ENCODE measurements at places on chromosomes 3 and 15. TPM values are rescaled to one million over a fixed set of nuclear protein-coding genes. Genes with fewer than 3 reads are reported as not detected.

LRRFIP2 gene
- polyA plus RNA-seq = 16.7 TPM

GRCh38 chr3:113223475-113224281, 12.3 kb downstream of the BOC start:
- DNase-seq = no peak

NTRK3 gene
- polyA plus RNA-seq = not detected

PDIA3 gene
- 391 TPM for polyA plus RNA-seq

DNA sequence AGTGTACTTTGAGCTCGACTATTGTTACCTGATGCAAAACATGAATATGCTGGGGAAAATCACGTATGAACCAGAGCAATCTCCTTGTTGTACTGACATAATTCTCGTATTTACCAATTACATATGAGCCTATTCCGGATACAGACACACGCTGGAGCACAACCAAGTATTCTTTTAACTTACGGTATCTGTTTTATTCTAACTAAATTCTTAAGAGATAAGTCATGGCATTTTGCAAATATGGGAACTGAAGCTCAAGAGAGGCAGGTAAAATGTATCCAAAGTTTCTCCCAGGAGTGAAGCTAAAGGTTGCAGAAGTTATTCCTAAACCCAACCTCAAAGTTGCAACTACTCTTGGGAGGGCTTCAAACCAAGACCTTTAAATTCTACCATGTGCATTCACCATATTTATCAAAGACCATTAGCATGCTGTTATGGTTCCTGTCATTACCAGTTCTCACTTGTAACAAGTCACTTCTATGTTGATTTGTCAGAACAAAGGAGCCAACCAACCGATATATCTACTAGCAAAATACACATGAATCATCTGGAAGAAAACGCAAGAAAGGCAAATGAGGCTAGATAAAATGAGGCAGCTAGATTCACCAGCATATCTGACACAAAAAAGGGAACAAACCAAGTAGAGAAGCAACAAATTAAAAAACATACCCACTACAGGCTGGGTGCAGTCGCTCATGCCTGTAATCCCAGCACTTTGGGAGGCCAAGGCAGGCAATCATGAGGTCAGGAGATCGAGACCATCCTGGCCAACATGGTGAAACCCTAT, 17.8 kb downstream of the TBL1XR1 start:
- no peak for DNase-seq

- no peak for DNase-seq
Observed at GRCh38 chr3:73427048-73427706, 197.6 kb downstream of the PDZRN3 start.

GRCh38 chr3:149959443-149959842, 11.3 kb downstream of the PFN2 start:
- DNase-seq = no peak

DNA sequence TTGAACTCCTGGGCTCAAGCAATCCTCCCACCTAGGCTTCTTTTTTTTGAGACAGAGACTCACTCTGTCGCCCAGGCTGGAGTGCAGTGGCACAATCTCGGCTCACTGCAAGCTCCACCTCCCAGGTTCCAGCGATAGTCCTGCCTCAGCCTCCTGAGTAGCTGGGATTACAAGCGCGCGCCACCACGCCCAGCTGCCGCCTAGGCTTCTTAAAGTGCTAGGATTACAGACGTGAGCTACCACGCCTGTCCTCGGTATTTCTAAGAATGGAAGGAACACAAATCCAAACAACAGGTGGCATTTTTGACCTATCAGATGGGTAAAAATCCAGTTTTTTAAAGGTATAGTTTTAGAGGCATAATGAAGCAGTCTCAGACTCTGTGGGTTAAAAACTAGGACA, 113.8 kb downstream of the ANP32A start:
- no peak for DNase-seq

- DNase-seq = peak; percentile 49
Observed at GRCh38 chr3:52216585-52217408, 8.6 kb downstream of the TLR9 start.

PAK6 gene
- polyA plus RNA-seq = 1.7 TPM

DNA sequence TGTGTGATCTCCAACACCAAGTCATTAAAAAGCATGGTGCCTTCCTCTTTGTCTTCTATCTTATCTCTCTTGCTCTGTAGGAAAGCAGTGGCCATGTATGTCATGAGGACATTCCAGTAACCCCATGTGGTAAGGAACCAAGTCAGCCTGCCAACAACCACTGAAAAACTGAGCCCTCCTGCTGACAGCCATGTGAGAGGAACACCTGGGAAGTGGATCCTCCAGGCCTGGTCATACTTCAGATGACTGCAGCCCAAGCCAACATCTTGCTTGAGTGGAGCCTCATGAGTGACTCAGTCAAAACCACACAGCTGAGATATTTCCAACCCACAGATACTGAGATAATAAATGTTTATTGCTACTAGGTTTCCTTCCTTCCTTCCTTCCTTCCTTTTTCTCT, 597.3 kb downstream of the ZIC1 start:
- DNase-seq = no peak

- DNase-seq = no peak
Observed at GRCh38 chr3:110956081-110956480, 115.5 kb upstream of the NECTIN3 start.

ZNF385D gene
- polyA plus RNA-seq = not detected

GRCh38 chr15:47610736-47611135, 106.6 kb upstream of the SEMA6D start:
- no peak for DNase-seq

TMEM40 gene
- not detected for polyA plus RNA-seq

- peak; percentile 15 for DNase-seq
Observed at GRCh38 chr3:184525337-184526087, 36.1 kb upstream of the EPHB3 start.

DNA sequence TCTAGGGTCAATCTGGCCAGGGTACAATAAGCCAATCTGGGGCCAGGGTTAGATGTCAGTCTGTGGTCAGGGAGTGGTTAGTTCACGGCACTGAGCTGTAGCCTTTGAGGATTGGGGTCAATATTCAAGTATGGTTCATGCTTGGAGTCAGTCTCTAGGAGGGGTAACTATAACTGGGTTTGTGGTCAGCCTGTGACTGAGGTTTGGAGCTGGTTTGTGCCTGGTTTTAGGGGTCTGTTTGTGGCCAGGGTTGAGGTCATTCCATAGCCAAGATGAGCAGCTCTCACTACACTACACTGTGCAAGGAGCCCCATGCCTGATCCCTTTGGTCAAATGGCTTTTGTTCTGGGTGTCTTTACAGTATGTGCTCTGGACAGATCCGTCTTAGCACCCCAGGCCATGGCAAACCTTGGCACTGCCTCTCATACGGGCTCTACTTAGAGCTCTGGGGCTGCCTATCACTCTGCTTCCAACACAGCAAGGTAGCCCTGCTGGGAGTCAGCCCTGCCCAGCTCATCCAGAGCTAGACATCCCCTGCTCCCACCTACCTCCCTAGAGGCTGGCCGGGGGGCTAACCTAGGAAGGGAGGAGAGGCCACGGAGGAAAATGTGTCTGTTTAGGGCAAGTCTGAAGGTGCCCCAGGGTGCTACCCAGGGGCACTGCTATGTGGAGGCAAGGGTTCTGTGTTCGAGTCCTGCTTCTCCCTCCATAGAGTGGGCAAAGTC, 63.3 kb upstream of the CORO2B start:
- DNase-seq = no peak

DNA sequence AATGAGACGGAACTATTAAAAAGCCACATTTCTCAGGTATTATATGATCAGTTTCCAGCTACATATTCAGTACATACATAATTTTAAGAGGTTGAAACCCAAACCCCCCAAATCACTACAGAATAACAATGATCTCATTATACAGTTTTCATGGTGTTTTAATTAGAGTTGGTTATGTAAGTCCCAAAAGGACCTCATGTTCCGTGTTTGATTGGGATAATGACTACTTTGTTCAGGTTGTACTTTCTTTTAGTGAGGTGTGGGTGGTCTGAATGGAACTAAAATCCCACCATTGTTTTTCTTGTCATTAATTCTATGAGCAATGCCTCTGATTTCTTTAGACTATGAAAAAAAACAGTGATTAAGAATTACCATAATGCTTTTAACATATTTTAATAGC, 905.6 kb downstream of the NAALADL2 start:
- DNase-seq = no peak

DNA sequence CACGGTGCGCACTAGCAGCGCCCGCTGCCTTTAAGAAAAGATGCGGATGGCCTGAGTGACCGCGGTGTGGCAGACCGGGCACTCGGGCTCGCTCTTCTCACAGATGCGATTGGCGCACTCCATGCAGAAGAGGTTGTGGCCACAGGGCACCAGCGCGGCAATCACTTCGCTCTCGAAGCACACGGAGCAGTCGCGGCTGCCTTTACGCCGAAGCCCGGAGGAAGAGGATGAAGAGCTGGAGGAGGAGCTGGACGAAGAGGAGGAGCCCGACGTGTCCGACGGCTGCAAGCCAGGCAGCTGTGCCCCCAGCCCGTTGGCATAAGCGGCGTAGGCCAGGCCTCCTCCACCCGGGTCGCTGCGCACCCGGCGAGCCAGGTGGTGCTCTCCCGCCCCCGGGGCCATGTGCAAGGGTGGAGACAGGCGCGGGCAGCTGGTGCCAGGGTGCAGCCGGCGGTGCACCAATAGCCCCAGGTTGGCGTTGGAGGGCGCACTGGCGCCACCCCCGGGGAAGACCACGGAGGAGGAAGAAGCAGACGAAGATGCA, 2.6 kb downstream of the MEX3B start:
- no peak for DNase-seq

HGD gene
- polyA plus RNA-seq = not detected

ZNF710 gene
- polyA plus RNA-seq = 2.7 TPM

DNA sequence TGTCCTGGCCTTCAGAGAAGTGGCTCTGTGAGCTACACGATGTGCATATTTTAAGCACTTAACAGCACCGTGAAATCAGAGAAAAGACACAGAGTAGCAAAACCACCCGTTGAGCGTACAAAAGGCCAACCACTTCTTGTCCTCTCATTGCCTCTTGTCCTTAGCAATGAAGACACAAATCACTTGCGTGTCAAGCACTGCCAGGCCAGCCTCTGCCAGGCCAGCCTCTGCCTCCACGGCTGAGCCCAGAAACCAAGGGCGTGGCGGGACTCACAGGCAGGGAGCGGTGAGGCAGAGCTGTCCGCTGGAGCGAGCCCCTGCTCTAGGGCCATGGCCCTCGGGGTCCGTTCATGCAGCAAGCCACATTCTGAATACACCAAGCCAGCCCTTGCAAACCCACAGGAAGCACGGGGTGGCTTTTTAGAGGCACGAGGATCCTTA, 4.0 kb downstream of the MUC4 start:
- DNase-seq = no peak

DNA sequence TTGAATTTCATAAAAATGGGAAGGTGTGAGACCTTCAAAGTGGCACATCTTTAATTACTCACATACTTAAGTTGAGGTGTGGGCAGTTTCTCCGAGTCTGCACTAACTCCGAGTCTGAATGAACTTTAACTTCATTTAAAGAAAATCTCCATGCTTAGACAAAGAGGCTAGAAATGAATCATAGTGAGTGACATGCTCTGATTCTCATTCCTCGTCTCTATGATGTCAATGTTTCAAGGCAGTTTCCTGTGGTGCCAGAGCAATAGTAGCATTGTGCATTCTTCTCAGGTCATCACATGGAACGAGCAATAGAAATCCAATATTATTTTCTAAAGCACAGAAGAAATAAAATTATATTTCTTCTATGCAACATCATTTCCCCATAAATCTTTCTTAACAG, 224.8 kb downstream of the KCNMB2 start:
- DNase-seq = no peak

ADAMTS7 gene
- not detected for polyA plus RNA-seq

MNS1 gene
- polyA plus RNA-seq = not detected

- DNase-seq = no peak
Observed at GRCh38 chr3:141523615-141524375, 37.0 kb downstream of the RASA2 start.

PLSCR5 gene
- polyA plus RNA-seq = not detected

DNA sequence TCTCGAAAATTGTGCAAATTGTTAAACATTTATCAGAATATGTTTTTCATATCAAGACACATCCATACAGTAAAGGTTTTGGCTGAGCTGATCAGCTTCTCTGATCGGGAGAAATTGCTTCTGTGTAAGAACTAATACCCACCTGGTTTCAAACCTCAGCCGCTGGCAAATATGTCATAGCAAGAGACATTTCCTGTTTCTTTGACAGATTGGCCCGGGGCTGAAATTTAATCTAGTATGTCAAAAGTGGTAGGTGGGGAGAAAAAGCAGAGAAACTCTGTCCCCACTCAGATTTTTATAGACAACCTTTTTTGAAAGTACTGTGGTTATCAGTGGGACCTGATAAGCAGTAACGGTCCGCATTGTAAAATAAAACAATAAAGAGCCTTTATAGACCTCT, 88.8 kb upstream of the SLC24A5 start:
- DNase-seq = no peak

DNA sequence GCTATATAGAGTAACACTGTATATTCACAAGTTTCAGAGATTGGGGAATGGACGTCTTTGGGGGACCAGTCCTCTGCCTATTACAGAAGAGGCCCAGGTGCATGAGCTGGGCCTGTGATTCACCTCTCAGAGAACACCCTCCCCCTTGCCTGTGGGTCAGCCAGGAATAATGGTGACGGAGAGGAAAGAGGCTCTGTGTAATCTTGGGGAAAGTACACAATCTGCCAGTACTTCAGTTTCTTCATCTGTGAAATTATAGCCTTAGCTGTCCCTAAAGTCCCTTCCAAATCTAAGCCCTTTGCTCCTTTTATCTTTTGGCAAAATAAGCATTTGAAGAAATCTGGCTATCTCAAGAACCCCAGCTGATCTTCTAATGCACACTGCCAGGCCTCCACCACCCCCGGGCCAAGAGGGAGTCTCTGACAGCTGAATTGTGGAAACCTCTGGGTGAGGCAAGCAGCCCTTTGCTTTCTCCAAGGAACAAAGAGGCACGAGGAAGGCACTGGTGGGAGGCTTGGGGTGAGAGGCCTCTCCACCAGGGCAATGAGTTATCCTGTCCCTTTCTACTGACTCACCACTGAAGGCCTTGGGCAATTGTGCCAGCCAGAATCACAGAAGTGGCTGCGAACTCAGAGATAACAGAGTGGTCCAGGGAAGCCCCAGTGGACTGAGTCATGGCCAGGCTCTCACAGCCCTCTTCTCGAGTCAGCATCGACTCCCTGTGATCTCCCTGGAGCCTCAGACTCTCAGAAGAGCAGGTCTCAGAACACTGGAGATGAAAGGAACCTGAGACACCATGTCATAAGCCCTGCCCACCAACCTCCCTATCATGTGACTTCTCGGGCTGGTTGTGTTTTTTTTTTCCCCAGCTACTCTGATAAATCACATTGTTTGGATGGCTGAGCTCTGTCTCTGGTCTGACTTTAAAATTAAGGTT, 31.8 kb downstream of the CCNL1 start:
- peak; percentile 68 for DNase-seq

DNA sequence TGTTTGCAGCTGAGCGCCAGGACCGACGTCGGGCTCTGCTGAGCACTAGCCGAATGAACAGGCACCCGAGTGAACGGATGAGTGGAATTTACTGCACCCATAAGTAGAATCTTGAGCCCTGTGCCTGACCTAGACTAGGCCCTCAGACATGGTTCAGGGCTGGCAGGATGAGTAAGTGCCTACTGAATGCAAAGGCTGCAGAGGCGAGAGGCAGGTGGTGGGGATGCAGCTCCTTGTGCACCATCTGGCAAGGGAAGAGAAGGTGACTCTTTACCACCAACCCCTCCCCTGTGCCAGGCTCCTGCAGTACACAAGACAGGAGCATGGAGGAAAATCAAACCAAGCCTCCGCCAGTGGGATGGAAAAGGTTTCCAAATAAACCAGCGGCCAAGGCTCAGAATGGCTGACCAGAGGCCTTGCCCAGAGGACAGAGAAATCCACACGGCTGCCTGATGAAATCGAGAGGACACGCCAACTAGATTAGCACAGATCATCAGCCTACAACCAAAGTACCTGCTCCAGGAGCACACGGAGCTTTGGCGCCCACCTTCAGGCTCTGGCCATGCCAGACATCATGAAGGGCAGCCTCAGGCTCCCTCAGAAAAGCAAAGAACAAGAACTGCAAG, 141.7 kb upstream of the IQSEC1 start:
- no peak for DNase-seq

All from CD4-positive, alpha-beta memory T cell (primary cell).